ENCODE measurements at places on chromosomes 5 and 9.

DNA sequence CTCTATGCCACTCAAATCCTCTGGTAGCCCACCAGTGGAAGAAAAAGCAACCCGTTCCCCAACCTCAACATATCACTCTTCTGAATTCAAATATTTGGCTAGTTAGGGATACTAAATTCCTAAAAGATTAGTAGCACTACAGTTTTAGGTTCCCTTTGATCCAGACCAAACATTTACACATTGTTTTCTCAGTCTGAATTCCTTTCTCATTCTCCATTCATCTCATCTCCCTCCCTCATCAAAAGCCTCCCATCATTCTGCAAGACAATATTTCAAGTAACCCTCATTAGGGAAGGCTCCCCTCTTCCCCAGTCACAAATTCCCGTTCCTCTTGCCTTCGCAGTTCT is 26.3 kb downstream of the ADAM19 start:
- H3K36me3 ChIP-seq = peaks cover 6% of the 10 kb centered on the region
- no peak for DNase-seq
- H3K27ac ChIP-seq = no peak overlapping the region
- no peaks in the 10 kb centered on the region for H3K27me3 ChIP-seq

GRCh38 chr5:146337264-146337904 is 1.3 kb upstream of the POU4F3 start:
- H3K36me3 ChIP-seq = no peaks in the 10 kb centered on the region
- H3K4me3 ChIP-seq = no peak overlapping the region
- no peaks in the 10 kb centered on the region for H3K4me1 ChIP-seq
- peaks cover 7% of the 10 kb centered on the region for H3K27me3 ChIP-seq

GRCh38 chr9:93292288-93292615 is 108.3 kb downstream of the WNK2 start:
- no peak for DNase-seq
- no peak overlapping the region for H3K27ac ChIP-seq
- no peaks in the 10 kb centered on the region for H3K36me3 ChIP-seq
- H3K27me3 ChIP-seq = no peaks in the 10 kb centered on the region
- no peak overlapping the region for H3K4me3 ChIP-seq

- H3K27ac ChIP-seq = no peak overlapping the region
- no peak overlapping the region for H3K4me3 ChIP-seq
- no peaks in the 10 kb centered on the region for H3K4me1 ChIP-seq
- H3K36me3 ChIP-seq = no peaks in the 10 kb centered on the region
- no peaks in the 10 kb centered on the region for H3K27me3 ChIP-seq
- DNase-seq = no peak
These were observed 49.9 kb upstream of the SSBP2 start for GRCh38 chr5:81800797-81801196.

- DNase-seq = no peak
- no peaks in the 10 kb centered on the region for H3K27me3 ChIP-seq
- no peak overlapping the region for H3K27ac ChIP-seq
- no peaks in the 10 kb centered on the region for H3K4me1 ChIP-seq
These were observed 417.3 kb downstream of the TLE4 start for GRCh38 chr9:79989079-79989478.

DNA sequence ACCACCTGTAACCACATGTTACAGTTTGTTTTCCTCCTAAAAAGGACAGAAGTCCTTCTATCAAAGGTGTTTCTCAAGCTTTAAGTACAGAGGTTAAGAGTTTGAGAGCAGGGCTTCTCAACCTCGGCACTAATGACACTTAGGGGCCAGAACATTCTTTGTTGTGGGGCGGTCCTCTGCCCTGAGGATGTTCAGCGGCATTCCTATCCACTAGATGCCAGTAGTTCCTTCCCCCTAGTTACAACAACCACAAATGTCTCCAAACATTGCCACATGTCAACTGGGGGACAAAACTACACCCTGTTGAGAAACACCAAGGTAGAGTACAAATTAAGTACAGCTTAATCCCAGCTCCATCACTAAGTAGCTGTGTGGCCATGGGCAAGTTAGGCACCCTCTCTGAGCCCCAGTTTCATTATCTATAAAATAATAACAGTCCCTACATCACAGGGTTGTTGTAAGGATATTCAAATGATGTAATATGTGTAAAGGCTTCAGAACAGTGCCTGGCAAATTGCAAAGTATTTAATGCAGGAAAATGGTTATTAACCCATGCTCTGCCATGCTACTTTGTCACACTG is 44.6 kb downstream of the PIP5K1B start:
- no peaks in the 10 kb centered on the region for H3K36me3 ChIP-seq
- DNase-seq = no peak

- H3K4me1 ChIP-seq = peaks cover 18% of the 10 kb centered on the region
- no peak within 1 kb of the TSS for H3K4me3 ChIP-seq
- H3K27me3 ChIP-seq = no peaks in the 10 kb centered on the region
- no peaks in the 10 kb centered on the region for H3K36me3 ChIP-seq
- no peak within 1 kb of the TSS for H3K27ac ChIP-seq
- no peak for DNase-seq
These were observed at the start of gene CSF1R for GRCh38 chr5:150085950-150086715. Gene CSF1R (minus strand): TSS chr5:150086554. CDS start chr5:150086427, 127 bp downstream.

DNA sequence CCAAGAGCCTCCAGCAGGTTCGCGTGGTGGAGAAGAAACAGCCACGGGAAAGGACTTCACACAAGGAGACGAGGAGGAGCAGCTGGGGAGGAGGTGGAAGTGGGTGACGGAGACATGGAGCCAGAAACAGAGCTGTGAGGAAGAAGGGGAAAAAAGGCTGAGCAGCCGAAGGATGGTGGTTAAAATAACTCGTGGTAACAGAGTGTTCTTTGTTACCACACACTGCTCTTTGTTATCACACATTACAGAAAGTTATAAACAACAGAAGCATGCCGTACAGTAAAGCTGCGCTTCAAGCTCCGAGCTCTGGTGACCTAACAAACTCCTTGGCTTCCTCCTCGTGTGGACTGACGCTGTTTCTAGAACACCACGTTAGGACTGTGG is 215.4 kb downstream of the GLIS3 start:
- H3K4me3 ChIP-seq = no peak overlapping the region
- no peak for DNase-seq
- H3K27me3 ChIP-seq = no peaks in the 10 kb centered on the region
- no peaks in the 10 kb centered on the region for H3K36me3 ChIP-seq
- H3K4me1 ChIP-seq = no peaks in the 10 kb centered on the region
- H3K27ac ChIP-seq = no peak overlapping the region

GRCh38 chr9:122164286-122164685 is 4.6 kb downstream of the MORN5 start:
- no peak overlapping the region for H3K27ac ChIP-seq
- H3K4me3 ChIP-seq = no peak overlapping the region
- no peaks in the 10 kb centered on the region for H3K4me1 ChIP-seq
- no peak for DNase-seq

DNA sequence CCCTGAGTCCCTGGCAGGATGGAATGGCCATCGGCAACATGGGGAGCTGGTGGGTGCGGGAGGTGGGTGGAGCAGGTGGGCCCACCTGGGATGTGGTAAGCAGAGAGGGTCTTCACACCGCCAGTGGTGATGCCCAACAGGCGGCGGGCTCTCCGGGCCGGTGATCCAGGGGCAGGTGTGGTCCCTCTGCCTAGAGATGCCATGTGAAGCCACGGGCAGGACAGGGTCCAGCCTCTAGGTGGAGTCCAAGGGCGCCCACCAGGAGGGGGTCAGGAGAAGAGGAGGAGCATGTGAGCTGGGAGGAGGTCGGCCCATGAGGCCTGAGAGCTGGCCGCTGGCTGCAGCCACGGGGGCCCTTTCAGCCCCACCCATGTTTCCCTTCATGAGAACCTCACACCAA is 221.1 kb downstream of the FANCC start:
- no peaks in the 10 kb centered on the region for H3K4me1 ChIP-seq
- no peaks in the 10 kb centered on the region for H3K36me3 ChIP-seq
- H3K4me3 ChIP-seq = no peak overlapping the region
- no peak overlapping the region for H3K27ac ChIP-seq

- no peak for DNase-seq
- no peak overlapping the region for H3K4me3 ChIP-seq
- no peaks in the 10 kb centered on the region for H3K27me3 ChIP-seq
- H3K36me3 ChIP-seq = no peaks in the 10 kb centered on the region
- no peak overlapping the region for H3K27ac ChIP-seq
These were observed 202.9 kb downstream of the NR2F1-AS1 start for GRCh38 chr5:93378073-93378472.

DNA sequence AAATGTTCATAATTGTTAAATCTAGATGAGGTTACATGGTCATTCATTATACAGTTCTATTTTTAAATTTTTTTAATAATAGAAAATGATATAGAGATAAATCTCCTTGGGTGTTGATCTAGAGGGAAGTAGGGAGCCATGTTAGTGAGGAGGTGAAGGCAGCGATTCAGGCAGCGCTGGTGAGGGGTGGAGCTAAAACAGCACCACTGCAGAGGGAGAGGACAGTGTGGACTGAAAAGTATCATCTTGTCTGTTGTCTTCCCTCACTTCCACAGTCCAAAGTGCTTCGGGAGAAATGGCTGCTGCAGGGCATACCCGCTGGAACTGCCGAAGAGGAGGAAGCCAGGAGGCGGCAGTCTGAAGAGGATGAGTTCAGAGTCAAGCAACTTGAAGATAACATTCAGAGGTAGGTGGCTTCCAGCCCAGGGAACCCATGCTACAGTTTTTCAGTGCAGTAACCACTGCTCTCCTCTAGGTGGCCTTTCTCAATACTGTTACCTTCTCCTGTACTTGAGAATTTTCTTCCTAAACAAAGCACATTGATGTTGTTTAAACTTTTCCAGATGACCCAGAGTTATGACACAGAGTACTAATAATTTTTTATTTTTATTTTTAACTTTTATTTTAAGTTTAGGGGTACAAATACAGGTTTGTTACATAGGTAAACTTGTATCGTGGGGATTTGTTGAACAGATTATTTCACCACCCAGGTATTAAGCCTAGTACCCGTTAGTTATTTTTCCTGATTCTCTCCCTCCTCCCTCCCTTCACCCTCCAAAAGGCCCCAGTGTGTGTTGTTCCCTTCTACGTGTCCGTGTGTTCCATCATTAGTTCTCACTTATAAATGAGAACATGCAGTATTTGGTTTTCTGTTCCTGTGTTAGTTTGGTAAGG is 100.5 kb downstream of the PALM2AKAP2 start:
- no peaks in the 10 kb centered on the region for H3K27me3 ChIP-seq
- no peaks in the 10 kb centered on the region for H3K4me1 ChIP-seq
- no peaks in the 10 kb centered on the region for H3K36me3 ChIP-seq
- no peak overlapping the region for H3K4me3 ChIP-seq
- no peak overlapping the region for H3K27ac ChIP-seq

DNA sequence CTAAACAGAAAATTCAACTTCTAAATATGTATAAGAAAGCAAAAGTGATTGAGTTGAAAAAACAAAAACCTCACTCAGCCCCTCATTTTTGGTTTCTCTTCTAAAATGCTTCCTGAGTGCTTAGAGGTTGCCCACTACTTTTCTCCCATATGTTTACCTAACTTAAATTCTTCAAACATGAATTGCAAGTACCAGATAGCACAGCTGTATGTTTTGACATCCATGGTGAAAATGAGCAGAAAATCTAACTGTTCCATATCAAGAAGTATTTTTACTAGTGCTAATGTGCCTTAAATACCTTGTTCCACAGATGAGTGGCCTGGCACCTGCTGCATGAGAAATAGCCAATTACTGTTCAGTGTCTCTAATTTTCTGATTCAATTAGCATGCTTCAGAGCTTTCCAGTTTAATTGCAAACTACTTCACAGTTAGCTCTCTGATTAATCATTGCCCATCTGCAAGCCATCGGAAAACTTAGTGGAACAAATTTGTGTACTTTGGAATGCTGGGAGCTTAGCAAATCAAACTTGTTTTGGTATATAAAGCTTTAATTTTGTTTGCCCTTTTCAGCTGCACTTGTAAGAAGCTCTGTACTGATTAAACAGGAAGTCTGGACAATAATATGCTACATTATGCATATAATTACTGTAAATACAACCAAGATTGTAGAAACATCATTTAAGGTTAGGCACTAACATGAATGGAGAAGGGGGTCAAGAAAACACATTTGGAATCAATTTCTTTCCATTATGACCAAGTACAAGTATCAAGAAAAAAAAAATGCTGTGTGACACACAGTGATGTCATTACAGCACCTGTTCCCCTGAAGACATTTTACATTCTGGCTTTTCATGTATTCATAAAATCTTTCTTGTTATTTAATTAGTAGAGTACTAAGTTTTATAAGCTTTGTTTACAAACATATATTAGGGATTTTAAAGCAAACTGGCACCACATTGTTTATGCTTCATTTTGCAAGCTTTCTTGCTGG is 65.6 kb downstream of the POU5F2 start:
- DNase-seq = no peak
- H3K27me3 ChIP-seq = no peaks in the 10 kb centered on the region
- H3K27ac ChIP-seq = no peak overlapping the region
- H3K4me3 ChIP-seq = no peak overlapping the region
- H3K36me3 ChIP-seq = no peaks in the 10 kb centered on the region

- no peak for DNase-seq
- no peaks in the 10 kb centered on the region for H3K36me3 ChIP-seq
- no peaks in the 10 kb centered on the region for H3K27me3 ChIP-seq
- H3K4me3 ChIP-seq = no peak overlapping the region
- no peak overlapping the region for H3K27ac ChIP-seq
- H3K4me1 ChIP-seq = no peaks in the 10 kb centered on the region
These were observed 2.8 kb downstream of the ADCY2 start for GRCh38 chr5:7398596-7399280.

DNA sequence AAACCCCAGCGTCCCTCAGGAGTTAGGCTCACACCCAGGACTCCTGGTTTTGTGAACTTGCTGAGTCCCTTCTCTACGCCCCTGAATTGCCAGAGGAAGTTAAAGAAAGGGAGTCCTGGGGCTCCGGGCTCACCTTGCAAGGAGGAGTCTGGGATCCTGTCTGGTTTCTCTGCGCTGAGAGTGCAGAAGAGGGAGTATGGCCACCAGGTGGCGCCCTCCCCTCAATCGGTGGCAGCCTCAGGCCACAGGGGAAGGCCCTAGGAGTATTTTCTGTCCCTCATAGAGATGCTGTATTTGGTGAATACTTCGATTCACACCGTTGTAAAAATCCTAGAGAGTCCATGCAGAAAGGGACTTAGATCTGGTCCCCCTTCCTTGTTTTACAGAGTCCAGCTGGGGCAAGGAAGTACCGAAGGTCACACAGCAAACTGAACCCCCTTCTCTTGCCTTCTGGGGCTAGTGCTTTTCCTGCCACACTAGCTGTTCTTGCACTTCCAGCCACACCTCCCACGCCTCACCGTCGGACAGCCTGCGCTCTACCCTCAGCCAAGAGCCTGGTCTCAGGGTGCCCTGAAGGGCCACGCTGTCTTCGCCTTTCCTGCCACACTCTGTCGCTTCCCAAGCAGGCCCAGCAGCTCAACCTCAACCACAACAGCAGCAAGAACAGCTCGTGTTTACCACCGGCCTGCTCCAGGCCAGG is 10.2 kb downstream of the HAND1 start:
- peaks cover 12% of the 10 kb centered on the region for H3K4me1 ChIP-seq
- no peaks in the 10 kb centered on the region for H3K27me3 ChIP-seq

DNA sequence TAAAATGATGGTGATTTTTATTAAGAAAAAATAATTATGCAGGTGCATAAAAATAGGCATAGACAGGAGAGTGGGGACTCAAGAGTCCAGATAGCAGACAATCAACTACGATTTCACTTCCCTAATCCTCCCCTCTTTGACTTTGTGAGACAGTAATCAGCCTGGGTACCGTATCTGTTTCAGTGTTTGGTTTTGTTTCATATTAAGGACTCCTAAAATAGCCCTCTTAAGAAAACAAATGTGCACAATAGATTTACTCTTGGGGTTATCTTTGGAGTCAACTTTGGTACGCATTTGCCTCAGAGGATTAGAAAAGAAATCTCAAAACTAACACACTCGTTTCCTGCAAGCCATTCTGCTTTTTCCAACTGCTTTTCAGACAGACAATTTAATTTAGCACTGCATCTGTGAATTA is 96.3 kb downstream of the ZNF608 start:
- DNase-seq = peak; percentile 92
- H3K4me1 ChIP-seq = peaks cover 50% of the 10 kb centered on the region
- H3K27me3 ChIP-seq = no peaks in the 10 kb centered on the region
- H3K36me3 ChIP-seq = no peaks in the 10 kb centered on the region
